COR-L47 (cell line): ENCODE measurements at places on chromosomes 7 and 10.

DNA sequence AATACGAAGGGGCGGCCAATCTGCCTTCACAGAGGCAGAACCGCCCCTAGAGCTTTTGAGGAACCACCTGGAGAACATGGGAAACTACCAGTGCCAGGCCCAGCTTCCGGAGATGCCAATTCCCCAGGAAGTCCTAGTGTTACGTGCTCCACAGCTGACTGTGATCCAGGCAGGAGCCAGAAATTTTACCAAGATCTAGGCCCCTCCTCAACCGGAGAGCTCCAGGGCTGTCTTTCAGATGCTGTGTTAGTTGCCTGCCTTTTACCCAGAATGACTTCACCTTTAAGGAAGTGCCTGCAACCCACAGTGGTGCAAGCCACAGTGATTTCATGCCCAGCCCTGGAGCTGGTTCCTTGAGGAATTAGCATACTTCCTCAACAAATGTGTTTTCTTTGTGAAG lies 62.9 kb downstream of the ELMO1 start:
- DNase-seq = no peak

DNA sequence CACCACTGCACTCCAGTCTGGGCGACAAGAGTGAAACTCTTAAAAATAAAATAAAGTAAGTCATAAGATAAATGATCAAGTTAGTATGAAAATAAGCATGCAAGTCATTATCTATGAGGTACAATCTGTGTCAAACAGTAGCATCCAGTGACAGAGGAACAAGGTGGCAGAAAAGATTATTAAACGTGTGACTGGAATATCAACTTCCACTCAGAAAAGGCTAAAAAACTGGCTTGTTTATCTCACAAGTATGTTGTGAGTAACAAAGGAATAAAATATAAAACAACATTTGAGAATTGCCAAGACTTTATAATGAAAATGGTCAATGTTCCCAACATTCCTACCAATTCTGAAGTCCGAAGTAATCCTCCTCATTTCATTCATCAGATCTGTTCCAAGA lies 30.3 kb downstream of the ITGB1 start:
- DNase-seq = no peak

- DNase-seq = no peak
Observed at GRCh38 chr10:75375838-75376237, 25.7 kb downstream of the ZNF503 start.

GRCh38 chr10:69483963-69484362 lies 32.7 kb downstream of the TSPAN15 start:
- DNase-seq = no peak

DNA sequence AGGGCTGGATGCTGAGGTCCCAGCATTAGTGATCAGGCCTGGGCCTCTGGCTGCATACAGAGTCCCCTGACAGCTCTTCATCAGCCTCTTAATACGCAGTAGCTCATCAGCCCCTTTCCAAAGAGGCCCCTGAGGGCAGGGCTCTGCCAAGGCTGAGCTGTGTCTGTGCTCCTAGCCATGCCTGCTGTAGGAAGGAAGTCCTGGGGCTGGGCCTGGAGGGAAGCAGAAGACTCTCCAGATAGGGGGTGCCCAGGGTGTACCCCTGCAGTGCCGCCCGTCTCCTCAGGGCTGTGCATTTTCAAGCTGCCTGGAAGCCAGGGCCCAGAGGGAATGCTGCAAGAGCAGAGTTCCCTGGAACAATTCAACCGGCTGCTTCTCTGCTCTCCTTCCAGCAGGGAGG lies 7.3 kb upstream of the RET start:
- DNase-seq = no peak

- DNase-seq = no peak
Observed at GRCh38 chr7:148939128-148939755, 55.2 kb upstream of the EZH2 start.

GRCh38 chr10:46556515-46557318 lies at the start of gene GPRIN2:
GPRIN2 (minus strand) TSS chr10:46556658; CDS start chr10:46550736, 5,922 bp downstream.
- DNase-seq = no peak

- DNase-seq = no peak
Observed at GRCh38 chr7:158264881-158265742, 322.5 kb downstream of the PTPRN2 start.

DNA sequence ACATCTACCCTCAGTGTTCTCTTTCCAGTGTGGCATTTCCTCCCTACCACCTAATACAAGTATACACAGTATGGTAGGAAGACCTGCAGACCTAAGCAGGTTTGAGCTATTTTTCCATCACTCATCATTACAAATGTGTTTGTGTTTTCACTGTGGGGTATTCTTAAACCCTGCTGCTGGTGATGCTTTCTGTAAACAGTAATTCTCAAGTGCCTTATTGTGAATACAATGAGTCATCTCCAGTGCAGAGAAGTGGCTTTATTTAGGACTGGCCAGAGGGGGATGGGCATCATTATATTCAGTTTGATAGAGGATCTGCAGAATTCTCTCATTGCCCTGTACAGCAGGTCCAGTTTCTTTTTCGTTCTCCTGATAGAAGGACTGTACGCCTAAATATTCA lies 63.7 kb downstream of the GRM8 start:
- DNase-seq = peak; percentile 30

GRCh38 chr7:126774077-126774476 lies 478.7 kb downstream of the GRM8 start:
- DNase-seq = no peak
